Bone marrow (tissue), 2 donors: ENCODE measurements at places on chromosomes 12 and 14.

- no peak for DNase-seq
Measured at GRCh38 chr12:58860788-58861240, 59.5 kb downstream of the LRIG3 start.

DNA sequence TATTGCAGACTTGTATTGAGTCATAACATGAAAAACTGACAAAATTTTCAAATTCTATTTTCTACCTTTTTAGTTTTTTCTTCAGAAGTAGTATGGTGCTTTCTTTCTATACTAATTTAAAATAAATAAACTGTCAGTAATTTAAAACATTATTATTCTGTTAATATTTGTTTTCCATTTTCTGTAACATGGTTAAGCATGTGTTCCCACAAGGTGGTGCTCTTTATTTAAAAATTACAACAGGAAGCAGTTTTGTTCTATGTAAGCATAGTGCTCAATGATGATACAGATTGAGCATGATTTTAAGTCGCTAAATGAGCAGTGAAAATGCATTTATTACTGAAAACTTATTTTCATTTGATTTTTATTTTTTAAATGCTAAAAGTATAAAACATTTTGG, 114.6 kb downstream of the PPFIA2 start:
- DNase-seq = no peak

DNA sequence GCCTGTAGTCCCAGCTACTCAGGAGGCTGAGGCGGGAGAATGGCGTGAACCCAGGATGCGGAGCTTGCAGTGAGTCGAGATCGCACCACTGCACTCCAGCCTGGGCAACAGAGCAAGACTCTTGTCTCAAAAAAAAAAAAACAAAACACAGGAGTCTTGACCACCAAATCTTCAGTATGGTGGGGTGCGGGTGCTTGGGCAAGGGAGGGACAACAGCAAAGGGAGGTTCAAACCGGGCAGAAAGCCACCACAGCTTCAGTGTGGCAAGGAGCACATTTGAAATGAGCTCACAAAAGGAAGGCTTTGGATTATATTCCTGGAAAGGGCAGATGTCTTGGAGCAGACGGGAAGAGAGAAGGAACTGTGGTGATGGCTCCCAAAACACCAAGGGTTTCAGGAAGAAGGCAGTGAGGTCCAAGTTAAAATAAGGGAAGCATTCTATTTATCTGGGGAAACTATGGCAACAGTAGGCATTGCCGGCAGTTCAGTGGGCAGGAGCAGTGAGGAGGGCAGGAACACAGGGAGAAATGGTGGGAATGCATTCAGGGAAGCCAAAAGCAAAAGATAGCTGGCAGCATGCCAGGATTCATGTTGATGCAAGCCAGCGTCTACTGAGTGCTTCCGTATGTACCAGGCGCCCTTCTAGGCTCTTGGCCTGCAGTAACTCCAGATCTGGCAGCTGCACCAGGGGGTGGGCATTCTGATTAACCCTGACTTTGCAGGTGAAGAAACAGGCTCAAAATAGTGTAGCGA, 51.0 kb upstream of the SRSF5 start:
- no peak for DNase-seq

DNA sequence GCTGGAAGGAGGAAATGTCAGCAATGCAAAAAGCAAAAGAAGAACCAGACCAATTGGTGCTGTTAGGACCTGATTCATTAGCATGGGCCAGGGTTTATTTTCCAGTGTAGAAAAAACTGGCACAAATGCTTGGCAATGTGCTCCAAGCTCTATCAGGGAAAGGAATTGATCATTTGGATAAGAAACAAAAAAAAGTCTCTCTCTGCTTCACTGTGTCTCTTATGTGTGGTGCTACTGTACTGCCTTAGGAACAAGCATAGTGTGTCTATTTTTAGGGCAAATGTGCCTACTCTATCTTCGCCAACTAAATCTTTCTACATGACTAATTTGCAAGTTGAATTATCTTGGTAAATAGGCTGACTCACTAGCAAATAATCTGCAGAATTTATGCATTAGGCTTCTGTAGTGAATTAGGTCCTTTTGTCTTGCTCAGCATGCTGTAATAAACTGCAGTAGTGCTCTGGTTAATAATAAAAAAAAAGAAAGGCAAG, 236.7 kb downstream of the MDGA2 start:
- no peak for DNase-seq

DNA sequence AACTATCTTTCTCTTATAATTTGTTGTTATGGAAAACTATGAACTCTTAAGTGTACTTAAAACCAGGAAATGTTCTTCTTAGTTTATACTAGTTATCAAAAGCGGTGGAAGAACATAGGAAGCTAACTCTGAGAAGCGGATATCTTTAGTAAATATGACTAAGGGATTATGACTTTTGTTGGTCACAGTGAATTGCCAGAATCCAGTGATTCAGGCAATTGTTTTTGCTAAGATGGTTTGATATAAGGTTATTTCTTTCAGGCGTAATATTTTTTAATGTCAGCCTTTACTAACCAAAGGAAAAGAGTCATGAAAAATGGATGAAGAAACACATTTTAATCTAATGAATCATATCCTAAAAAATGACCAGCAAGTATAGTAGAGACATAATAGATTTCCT, 473.5 kb downstream of the FOXG1 start:
- DNase-seq = no peak

GRCh38 chr12:115037830-115038229, 353.9 kb upstream of the TBX3 start:
- DNase-seq = no peak

DNA sequence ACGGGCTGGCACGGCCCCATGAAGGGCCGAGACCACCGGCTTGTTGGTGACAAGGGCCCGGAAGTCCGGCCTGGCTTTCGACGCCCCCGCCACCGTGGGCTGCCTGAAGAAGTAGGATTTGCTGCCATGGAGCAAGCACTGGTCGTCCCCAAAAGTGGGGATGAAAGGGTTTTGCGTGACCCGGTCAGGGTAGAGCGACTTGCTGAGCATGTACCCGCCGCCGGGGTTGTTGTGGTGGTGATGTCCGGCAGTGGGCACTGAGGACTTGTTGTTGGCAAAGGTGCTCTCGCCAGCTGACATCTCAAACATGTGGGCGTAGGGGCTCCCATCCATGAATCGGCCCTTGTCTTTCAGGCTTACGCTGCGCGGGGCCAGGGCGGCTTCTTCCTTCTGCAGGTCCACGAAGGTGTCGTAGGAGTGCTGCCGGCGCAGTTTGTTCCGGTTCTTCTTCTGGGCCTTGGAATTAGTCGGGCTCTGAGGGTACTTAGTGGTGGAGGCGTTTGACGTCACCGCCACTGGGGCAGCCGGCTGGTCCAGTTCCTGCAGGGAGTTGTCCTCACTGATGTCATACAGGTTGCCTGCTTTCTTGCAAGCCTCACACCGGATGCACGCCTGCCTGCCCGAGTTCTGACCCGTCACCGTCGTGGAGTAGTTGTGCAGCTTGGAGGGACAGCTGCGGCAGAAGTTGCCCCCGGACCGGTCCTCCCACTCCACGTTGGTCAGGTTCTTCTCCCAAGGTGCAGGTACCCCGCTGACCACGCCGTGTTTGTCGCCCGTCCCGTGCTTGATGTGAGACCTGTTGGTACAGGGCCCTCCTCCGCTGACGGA, 366.6 kb downstream of the EMP1 start:
- DNase-seq = no peak

DNA sequence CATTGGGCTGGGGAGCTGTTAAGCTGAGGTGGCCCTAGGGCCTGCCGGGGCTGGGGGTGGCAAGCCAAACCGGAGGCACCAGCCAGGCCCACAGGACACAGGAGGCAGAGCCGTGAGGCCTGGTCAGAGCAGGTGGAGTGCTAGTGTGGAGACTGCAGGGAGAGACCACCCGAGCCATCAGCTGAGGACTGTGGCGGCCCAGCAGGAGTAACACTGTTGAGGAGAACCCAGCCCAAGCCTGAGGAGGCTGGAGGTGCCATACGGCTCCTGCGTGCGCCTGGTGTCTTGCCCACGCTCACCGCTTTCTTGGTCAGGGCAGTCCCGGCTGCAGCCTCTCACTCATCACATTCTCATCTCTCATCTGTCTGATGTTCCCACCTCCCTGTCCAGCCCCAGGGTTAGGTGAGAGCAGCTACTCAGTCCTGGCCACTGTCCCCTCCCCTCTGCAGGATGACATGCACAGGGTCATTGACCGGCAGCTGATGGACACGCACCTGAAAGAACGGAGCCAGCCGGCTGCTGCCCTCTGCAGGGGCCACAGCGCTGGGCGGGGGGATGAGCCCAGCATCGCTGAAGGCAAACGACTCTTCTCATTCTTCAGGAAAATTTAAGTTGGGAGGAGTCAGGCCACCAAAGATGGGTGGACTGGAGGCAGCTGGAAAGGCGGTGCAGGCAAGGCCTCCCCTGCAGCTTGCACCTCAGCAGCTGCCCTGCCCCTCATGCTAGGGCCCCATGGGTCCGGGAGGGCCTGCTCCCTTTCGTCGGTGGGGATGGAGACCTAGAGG, 23.8 kb downstream of the RAB35 start:
- DNase-seq = no peak

- DNase-seq = no peak
Measured at GRCh38 chr12:23618718-23619117, 330.8 kb downstream of the SOX5 start.

DNA sequence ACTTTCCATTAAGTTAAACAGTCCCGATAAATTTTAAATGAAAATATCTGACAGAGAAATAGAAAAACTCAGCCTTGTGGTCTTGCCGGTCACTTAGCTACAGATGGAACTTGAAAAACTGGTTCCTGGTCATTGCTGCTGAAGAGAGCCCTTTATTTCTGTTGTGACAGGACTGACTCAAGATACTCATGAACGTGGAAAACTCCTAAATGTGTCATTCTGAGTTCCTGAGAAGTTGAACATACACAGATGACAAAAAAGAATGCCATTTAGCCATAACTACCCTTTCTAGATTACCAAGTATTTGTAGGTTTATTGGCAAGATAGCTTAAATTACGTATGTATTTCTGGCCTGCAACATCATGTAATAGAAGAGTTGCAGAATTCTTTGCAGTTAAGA, 134.2 kb downstream of the HMGA2 start:
- DNase-seq = no peak

- no peak for DNase-seq
Measured at GRCh38 chr12:120658286-120659150, 18.1 kb downstream of the CABP1 start.

GRCh38 chr14:65991104-65991503, 495.1 kb upstream of the CCDC196 start:
- DNase-seq = no peak

DNA sequence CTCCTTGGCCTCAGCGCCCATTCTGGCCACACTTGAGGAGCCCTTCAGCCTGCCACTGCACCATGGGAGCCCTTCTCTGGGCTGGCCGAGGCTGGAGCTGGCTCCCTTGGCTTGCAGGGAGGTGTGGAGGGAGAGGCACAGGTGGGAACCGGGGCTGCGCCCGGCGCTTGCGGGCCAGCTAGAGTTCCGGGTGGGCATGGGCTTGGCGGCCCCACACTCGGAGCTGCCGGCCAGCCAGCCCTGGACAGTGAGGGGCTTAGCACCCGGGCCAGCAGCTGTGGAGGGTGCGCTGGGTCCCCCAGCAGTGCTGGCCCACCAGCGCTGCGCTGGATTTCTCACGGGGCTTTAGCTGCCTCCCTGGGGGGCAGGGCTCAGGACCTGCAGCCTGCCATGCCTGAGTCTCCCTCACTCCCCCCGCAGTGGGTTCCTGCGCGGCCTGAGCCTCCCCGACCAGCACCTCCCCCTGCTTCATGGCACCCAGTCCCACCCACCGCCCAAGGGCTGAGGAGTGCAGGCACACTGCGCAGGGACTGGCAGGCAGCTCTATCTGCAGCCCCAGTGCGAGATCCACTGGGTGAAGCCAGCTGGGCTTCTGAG, 28.0 kb downstream of the TMEM117 start:
- no peak for DNase-seq

- DNase-seq = no peak
Measured at GRCh38 chr12:109591041-109591440, 17.4 kb downstream of the MVK start.

DNA sequence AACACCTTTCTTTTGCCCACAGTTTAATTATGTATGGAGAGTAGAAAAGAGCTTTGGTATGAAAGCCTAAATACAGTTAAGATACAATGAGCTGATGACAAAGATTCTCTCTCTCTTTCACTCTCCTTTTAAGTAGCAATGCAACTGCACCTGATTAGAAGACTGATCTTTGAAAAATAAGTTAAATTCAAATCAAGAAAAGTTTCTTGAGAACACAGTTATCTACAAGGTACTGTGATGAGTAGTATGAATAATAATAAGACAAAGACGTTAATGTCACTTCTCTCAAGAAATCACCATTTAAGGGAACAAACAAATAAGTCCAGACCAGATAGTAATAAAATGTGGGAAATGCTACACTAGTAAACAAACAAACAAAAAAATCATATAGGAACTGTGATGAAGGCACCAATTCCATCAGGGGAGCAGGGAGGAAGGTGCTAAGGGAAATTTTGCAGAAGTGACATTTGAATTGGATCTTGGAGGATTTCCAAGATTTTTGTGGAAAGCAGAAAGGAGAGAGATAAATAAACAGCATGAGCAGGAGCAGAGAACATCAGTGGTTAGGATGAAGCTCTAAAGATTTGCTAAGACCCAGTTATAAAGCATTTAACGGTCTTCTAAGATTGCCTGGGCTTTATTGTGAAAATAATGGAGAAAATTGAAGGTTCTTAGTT, 65.2 kb upstream of the STK38L start:
- DNase-seq = no peak

DNA sequence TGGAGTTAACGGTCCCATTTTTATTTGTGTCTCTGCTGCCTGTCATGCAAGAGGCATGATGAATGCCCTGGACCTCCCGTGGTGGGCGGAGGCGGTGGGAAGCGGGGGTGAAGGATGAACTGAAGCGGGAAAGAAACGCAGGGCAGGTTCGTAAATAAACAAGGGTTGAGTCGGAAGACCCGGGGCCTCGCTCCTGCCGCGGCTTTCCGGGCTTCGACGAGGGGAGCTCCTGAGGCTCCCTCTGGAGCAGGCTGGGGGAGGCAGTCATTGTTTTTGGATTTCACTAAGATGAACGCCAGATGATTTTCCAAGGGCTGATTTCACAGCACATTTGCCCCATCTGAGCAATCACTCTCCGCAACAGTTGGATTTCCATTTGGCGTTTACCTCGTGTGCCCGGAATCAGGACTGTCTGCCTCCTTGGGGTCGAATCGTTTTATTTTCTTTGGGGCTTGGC, 130.2 kb downstream of the SLC38A6 start:
- no peak for DNase-seq

DNA sequence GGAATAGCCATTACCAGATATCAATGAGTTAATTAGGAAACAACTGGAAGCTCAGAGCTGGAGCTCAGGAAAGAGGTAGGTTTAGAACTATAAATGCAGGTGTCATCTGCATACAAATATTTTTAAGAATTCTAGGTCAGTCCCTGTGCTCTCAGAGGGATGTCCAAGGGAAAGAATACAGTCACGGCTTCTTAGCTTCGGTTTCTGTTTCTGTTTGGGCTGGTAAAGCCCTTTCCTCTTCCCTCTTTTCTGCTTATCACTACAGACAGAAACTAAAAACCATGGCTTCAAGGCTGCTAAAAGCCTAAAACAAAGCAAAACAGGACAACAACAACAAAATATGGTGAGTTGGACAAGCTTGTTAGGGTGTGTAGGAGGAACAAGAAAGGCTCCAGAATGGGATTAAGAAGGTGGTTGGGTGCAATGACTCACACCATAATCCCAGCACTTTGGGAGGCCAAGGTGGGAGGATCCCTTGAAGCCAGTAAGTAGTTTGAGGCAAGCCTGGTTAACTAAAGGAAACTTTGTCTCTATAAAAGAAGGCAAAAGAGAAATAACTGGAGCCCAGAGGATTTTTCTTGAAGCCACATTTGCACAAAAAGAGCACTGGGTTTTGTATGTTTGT, 113.0 kb downstream of the SEC23A start:
- DNase-seq = peak; percentile 49
